Anterior cingulate cortex (tissue), 58 donors: ENCODE measurements at places on chromosomes 3 and 15.
A peak's percentile ranks its signal among the peaks of the same experiment; 100 is the strongest.

- DNase-seq = no peak
Observed at GRCh38 chr3:94184781-94185180, 121.9 kb downstream of the NSUN3 start.

- no peak for DNase-seq
Observed at GRCh38 chr15:44666210-44667038, 3.0 kb upstream of the SPG11 start.

DNA sequence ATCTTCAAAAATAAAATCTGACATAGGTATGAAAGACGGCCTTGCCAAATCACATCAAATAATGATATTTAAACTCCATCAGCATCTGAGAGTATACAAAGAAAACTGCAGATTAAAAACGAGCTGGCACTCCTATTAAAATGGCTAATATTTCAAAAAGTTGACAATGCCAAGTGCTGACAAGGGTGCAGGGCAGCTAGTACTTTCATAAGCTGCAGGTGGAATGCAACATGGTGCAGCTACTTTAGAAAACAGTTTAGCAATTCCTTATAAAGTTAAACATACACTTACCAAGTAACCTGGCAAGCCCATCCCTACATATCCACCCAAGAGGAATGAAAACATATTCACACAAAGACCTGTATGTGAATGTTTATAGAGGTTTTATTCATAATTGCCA is 23.0 kb downstream of the TBC1D2B start:
- no peak for DNase-seq

GRCh38 chr3:191686626-191687025 is 225.7 kb downstream of the PYDC2 start:
- DNase-seq = no peak

GRCh38 chr15:55937040-55937439 is 56.4 kb downstream of the NEDD4 start:
- no peak for DNase-seq

DNA sequence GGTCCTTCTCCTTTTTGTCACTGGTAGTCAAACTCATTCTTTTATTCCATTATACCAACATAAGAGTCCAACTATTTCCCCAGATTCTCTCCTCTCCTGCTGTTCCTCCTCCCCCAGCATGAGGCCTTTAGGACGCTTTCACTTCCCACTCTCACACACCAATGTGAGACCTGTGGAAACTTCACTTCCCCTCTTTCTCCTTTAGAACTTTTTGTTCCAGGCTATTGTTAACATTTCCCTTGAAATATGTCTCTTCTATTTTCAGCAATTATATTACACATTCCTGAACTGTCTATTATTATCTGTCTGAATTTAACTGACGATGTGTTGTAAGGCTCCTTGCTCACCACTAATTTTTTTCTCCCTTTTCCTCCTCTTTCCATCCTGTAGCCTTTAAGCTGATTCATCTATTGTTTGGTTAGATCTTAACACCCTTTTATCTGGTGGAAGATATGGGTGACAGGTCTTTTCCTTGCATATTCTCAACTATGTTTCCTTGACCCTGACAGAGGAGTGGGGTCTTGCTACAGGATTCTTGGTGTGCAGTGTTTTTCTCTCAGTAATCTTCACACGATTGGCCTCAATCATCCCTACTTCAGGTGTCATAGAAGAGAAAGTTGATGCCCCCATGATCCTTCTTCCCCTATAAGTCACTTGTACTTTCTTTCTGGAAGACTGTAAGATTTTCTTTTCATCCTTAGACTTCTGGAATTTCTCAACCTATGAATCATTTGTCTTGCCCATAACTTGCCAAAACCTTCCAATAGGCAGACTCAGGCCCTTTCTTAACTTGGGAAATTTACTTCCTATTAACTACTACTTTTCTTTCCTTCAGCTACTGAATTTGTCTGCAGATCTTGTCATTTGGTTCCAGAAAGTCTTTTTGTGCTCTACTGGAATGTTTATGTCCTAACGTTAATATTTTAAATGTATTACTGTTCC is 5.9 kb downstream of the CYP19A1 start:
- no peak for DNase-seq

- no peak for DNase-seq
Observed at GRCh38 chr3:24270204-24270691, 224.4 kb downstream of the THRB start.

- DNase-seq = no peak
Observed at GRCh38 chr3:128805772-128806171, 73.6 kb upstream of the ACAD9 start.

DNA sequence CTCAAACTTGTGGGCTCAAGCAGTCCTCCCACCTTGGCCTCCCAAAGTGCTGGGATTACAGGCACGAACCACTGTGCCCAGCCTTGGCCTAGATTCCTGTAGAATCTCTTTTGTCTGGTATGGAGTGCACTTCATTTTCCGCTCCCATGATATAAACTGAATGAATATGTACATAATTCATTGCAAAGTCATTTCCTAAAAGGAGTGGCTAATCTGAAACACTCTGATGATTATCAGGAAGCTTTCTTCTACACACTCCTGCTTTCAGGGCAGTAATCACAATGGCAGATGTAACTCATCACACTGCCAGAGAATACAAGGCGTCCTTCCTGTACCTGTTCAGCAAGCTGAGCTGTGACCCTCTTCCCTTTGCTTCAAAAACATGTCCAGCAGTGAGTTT is 28.6 kb downstream of the RLBP1 start:
- DNase-seq = no peak

- no peak for DNase-seq
Observed at GRCh38 chr3:163563485-163563884, 1514.8 kb downstream of the SI start.

GRCh38 chr15:68676011-68676605 is 97.3 kb downstream of the CORO2B start:
- no peak for DNase-seq

GRCh38 chr15:62135532-62136134 is 29.5 kb downstream of the C2CD4B start:
- no peak for DNase-seq

GRCh38 chr3:173266441-173266840 is 125.4 kb upstream of the SPATA16 start:
- no peak for DNase-seq

DNA sequence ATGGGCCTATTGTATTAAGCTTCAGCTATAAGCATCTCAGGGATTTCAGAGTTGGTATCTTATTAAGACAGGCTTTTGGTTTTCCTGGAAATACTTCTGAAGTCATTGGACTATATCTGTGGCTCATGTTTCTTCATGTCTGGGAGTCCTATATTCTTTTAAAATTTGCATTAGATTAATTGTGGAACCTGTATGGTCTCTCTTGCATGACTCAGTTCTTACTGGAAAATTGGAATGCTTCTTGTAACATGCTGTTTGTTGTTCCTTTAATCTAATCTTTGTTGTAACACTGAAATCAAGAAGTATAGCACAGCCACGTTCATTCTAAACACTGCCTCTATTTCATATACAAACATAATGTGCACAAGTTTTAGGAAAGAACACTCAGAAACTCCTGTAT is 208.1 kb downstream of the RBMS3 start:
- DNase-seq = no peak

GRCh38 chr15:81111510-81112470 is 22.3 kb upstream of the CFAP161 start:
- DNase-seq = no peak

GRCh38 chr15:88015228-88015860 is 241.2 kb downstream of the NTRK3 start:
- peak; percentile 11 for DNase-seq

GRCh38 chr3:112847692-112848091 is 1.0 kb upstream of the CD200R1L start:
- no peak for DNase-seq

GRCh38 chr3:55556619-55557537 is 69.8 kb upstream of the WNT5A start:
- no peak for DNase-seq

- DNase-seq = no peak
Observed at GRCh38 chr3:66655044-66655443, 154.2 kb upstream of the LRIG1 start.

- no peak for DNase-seq
Observed at GRCh38 chr3:62019906-62020305, 353.4 kb downstream of the FEZF2 start.

GRCh38 chr3:104886220-104886995 is 480.3 kb upstream of the ALCAM start:
- DNase-seq = no peak

DNA sequence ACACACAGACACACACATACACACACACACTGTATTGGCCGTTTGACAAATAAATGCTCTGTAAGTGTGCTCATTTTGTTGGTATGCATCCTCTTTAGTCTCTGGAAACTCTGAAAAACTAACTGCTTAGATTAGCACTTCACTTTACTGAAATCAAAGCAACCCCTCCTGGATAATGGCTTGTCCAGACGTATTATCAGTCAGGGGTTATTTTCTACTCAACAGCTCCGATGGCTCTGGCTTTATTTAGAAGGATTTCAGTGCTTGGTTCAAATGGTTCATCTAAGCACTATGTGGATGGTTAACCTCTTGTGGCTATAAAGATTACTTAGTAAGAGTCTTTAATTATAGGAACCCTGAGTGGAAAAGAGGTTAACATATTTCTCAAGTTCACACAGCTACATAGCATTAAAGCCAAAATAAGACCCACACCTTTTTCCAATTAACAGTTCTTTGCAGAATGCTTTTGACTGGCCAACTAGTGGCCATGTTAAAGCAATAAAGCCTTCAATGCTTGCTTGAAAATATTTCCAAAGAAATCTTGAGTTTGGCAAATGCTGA is 516.1 kb upstream of the NAALADL2 start:
- no peak for DNase-seq

DNA sequence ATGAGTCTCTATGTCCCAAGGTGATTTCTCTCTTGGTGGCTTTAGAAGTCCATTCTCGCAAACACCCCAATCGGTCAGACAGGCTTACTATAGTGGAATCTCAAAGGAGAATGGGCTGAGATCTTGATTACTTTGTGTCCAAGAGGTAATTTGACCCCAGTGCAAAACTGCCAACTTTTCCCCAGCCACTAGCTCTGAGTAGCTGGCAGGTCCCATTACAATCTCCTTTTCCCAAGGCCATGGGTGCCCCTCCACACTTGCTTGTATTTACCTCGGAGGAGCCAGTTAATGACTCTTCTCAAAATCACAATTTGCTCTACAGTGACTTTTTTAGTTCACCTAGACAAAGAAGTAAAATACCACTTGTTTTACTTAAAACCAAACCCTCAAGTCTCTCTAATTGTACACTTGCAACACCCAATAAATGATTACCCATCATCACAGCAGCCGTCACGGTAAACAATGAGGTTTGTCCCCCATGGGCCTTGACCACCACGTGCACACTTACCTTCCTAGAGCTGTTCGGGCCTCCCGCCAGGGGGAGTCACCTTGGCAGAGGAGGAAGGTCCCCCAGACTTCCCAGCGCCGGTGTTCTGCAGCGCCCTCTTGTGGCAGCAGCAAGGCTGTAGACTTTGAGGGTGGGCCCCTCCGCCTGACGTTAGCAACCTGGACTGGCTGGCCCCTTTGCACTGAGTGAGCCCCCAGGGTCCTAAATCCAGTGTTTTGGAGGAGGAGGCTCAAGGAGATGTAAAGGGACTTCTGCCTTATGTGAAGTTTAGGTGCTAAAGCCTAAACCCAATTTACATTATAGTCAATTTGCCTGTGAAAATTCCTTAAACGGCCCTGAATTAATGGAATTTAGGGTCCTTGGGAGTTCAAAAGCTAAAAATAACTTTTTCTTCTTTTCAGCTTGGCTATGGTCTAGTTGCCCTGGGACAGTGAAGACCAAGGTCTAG is 18.7 kb upstream of the HDAC11 start:
- no peak for DNase-seq

DNA sequence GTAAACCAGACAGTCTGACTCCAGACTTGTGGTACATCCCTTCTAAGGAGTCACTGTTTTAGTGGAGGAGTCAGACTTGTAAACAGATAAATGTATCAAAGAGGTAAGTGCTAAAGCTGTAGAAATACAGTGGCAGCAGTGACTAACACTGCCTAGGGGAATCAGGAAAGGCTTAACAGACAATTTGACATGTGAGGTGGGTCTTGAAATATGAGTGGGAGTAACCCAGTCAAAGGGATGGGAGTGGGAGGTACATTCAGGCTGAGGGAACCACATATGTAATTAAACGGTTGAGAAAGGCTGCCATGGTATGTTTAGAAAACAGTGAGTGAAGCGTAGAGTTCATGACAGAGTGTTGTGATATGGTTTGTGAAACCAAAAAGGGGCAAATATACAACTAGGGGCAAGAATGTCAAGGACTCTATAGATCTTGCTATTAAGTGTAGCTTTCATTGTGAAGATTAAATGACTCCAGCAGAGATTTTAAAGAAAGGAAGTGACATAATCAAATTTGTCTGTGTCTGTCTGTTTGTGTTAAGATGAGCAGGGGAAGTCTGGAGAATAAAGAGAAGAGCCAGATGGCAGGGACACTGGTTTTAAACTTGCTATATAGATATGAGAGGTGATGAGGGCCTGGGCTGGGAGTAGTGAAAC is 11.2 kb upstream of the ALCAM start:
- DNase-seq = no peak

- peak; percentile 35 for DNase-seq
Observed at GRCh38 chr15:24856397-24857390, 98.1 kb upstream of the SNRPN start.

DNA sequence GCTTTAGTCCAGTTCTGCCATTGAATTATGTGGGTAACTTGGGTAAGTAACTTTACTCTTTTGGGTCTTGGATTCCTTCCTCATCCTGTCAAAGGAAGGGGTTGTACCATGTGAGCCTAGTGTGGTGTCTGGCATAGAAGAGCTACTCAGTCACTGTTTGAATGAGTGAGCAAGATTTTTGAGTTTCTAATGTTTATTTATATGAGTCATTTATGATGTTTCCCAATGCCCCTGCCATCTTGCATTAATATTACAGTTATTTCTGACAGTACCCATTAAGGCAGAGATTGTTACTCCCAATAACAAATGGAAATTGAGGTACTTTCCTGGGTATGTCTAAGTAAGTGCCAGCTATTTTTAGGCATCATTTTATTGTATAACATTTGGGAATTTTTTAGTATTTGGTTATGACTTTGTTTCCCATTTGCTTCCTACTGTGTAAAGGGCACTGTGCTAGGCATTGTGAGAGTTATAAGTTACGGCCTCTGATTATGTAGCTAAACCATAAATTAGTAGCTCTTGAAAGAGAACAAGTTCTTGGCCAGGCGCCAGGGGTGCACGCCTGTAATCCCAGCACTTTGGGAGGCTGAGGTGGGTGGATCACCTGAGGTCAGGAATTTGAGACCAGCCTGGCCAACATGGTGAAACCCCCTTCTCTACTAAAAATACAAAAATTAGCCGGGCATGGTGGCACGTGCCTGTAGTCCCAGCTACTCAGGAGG is 23.5 kb downstream of the NR1D2 start:
- DNase-seq = no peak

GRCh38 chr3:61300006-61300380 is 48.7 kb upstream of the FHIT start:
- DNase-seq = no peak
